ENCODE measurements at places on chromosomes 2 and 18.

- DNase-seq, result no peak
These were observed 287.2 kb upstream of the GYPC start for GRCh38 chr2:126368758-126369157.

DNA sequence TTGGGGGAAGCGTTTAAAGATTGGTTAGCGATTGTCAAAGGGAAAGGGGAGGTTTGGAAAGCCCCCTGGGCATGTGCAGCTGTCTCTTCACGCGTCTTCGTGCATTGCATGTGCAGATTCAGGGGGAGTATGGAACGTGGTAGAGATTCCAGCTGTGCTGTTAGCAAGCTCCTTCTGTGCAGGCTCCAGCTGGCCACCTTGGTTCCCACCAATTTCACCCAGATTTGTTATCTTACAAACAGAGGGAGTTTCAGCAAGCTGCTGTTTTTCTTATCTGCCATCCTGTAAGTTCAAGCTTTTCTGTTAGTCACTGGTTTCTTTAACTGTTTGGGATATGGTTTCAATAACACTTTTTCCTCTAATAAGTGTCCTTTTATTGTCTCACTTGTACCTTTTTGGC, 30.4 kb downstream of the FARP2 start:
- DNase-seq, result no peak

DNA sequence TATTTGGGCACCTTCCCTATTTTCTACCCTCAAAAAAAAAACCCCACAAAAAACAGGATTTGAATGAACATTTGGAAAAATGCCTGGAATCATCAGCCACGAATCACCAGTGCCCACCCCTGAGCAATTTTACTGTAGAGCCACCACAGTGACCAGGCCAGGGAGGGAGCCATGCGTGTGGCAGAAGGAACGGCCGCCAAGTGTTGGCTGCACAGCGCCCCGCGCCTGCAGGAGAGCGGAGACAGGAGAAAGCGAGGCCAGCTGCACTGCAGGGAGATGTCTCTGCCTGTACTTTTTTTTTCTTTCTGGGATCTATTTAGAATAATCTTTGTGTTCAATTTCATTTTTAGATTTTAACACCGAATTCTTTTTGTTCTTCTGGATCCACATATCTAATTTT, 269.3 kb upstream of the RAB12 start:
- no peak for DNase-seq

- no peak for DNase-seq
These were observed 135.3 kb downstream of the ZNF236 start for GRCh38 chr18:76957384-76958355.
